ENCODE measurements at places on chromosomes 16 and 17.

DNA sequence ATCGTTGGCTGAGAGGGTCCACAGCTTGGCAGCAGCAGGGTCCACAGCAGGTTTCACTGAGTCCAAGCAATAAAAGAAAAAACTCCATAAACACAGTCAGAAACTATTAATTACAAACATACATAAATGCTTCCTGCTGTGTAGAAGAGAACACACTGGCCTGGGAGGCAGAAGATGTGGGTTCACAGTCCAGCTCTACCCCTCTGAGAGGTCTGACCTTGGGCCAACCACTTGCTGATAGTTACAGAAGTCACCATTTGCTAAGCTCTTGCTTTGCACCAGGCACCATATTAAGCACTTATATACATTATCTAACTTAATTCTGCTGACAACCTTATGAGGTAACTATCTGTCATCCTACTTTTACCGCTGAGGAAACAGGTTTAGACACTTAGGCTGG is 14.7 kb downstream of the CIAPIN1 start:
- DNase-seq: no peak

GRCh38 chr17:58084317-58084981 is 1.2 kb downstream of the DYNLL2 start:
- no peak for DNase-seq

- peak; percentile 41 for DNase-seq
Observed at GRCh38 chr16:18803569-18804462, 2.5 kb upstream of the ARL6IP1 start.

DNA sequence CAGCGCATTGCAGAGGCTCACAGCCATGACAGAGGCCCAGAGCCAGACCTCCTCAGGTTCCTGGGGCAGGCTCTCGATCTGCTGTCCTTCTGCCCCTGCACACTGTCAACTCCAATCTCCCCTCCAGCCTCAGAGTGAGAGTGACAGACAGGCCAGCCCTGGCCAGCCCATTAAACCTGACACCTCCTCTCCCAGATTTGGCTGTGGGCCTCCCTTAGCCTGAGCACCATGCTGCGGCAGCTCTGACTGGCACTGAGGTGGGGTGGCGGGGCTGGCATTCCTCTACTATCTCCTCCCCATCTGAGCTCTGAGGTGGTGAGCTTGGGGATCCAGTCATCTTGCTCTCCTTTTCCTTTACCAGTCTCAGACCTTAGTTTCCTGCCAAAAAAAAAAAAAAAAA is 15.5 kb upstream of the C1QL1 start:
- DNase-seq: no peak

DNA sequence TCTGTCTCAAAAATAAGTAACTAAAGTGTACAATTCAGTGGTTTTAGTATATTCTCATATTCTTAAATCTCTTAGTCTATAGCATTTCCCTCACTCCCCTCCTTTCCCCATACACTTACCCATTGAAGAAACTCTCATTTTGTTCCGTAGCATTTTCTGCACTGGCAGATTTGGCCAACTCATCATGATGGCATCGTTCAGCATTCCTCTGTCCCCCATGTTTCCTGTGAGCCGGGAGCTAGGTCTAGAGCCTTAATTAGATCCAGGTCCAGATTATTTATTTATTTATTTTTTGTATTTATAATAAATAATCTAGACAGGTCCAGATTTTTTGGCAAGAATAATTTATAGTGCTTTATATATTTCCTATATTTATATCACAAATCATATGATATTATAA is 31.0 kb downstream of the HEATR3 start:
- no peak for DNase-seq

DNA sequence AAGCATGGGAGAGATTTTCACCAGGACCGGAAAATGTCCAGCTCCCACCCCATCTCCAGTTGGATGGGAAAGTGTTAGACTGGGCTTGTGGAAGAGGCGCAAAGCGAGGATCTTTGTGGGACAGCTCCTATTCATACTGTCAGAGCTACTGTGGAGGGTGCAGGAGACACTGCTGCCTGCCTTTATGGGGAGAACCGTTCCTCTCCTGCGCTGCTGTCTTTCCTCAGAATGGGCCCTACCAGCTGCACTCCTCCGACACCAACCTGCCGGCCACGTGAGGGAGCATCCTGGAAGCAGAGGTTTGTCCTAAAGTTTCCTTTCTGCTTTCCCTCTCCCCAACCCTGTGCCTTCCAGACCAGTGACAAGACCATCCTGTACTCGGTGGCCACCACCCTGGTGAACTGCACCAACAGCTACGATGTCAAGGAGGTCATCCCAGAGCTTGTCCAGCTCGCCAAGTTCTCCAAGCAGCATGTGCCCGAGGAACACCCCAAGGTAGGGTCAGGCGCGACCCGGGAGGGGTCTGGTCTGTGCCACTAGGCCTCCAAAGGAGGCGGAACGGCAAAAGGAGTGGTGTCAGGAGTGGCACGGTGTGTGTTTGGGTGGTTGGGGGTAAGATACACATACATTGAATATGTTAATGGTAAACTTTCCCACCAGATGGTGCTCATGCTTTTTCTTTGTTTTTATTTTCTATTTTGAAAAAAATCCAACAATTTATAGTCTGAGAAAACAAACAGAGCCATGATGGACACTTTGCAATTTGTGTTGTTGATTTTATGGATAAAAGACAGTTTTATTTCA is 23.0 kb downstream of the SLC35G3 start:
- peak; percentile 38 for DNase-seq

GRCh38 chr17:4940555-4941318 is 669 bp downstream of the RNF167 start:
- no peak for DNase-seq

DNA sequence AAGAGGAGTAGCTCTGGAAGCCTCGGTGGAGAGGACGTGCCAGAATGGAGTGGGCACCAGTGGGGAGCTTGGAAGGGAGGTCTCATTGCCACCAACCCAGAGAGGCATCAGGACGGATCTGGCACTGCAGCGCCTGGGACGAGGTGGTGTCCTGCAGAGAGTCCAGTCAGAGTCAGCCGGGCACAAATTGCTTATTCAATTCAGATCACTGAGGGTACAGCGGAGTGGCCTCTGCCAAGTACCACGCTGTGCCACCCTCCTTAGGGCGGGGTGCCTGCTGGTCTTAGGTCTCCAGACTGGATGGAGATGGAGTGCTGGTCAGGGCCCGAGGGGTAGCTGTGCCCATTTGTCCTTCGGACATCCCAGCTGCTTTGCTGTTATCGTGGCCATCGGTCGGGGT is 18.9 kb upstream of the SPPL2C start:
- no peak for DNase-seq

GRCh38 chr17:75061618-75062017 is 14.6 kb downstream of the KCTD2 start:
- DNase-seq: no peak
